ENCODE measurements at places on chromosomes 1 and 21.

DNA sequence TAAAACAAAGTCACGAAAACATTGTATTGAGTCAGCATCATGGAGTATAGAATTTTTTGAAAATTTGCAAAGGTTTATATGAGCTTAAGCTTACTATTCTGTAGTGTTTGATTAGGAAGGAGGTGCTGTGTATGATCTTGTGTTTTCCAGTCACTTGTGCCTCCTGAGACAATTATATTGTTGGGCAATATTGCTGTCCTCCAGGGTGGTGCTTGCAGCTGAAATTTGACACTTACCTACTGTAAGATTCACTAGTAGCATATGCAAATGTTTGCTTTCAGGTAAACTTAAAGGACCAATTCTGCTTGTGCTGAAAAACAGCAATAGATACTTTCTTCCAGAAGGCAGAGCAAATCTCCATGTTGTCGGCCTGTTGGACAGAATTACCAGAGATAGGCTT lies 268.0 kb downstream of the TGFB2 start:
- DNase-seq, result no peak

- DNase-seq, result no peak
Measured at GRCh38 chr1:153345187-153346076, 3.2 kb downstream of the PGLYRP4 start.

DNA sequence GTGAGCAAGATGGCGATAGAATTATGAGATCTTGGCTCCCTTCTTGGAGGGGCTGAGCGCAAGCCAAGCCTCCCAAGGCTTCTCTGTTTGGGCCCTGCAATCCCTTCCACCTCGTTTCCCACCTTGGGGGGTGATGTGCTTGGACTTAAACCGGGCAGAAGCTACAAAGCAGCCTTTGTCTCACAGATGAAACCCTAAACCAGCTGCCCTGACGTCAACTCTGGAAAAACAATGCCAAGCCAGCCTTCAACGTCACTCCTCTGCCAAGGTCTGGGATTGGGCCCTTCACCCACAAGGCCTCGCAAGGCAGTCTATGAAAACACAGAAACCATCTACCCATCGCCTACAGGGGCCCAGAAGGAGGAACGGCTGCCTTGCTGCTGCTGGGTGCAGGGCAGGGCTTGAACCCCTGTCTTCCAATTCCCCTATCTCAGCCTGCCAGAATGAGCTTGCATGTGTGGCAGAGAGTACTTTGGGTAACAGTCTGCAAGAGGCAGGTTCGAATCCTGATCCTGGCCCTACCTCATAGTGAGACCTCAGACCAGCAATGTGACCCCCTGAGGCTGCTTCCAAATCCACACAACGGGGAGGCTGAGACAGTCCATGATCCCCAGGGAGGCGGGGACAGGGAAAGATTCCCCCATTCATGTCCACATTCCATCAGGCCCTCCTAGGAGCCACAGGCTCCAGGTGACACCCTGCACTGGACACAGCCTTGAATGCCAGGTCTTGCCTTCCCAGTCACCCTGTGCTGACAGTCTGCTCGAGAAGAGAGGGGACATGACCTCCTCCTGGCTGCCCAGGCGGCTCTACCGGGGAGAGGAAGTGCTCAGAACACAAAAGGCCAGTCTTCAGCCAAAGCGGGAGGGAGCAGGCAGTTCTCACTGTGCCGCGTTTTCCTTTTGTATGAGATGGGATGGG lies 15.0 kb downstream of the IFFO2 start:
- no peak for DNase-seq

- DNase-seq, result no peak
Measured at GRCh38 chr1:25253911-25254310, 6.7 kb upstream of the RSRP1 start.

DNA sequence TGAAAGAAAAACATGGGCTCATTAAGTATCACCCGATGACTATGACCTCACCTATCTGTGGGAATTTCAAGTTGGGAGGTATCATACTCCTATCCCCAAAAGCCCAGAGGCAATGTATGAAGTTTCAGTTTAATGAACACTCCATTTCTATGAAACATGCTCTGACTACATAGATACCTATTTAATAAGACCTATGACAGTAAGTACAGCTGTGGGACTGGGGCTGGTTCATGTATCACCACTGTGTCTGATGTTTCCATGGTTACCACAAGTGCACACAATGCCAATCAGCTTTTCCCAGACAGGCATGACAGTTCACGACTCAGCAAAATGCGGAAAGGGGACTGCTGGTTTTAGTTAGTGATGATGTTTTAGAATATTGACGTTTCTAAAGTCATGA lies 167.7 kb downstream of the SIPA1L2 start:
- no peak for DNase-seq

DNA sequence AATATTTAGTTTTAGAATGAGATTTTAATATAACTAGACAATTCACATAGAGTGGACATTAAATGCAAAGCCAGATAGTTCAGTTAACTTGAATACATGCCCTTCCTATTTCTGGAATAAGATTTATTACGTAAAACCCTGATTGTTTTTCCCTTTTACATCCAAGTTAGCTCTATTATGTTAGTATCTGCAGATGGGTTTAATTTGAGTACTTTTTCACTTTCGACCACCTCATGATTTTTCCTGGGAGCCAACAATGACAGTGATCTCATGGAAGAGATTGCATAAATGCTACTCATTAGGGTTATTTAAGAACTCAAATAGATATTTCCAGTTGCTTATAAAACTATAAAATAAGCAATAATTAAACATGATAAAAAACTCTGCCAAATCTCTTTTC lies 199.4 kb upstream of the PTGFR start:
- no peak for DNase-seq

- no peak for DNase-seq
Measured at GRCh38 chr21:42790520-42791065, 88.7 kb downstream of the WDR4 start.

DNA sequence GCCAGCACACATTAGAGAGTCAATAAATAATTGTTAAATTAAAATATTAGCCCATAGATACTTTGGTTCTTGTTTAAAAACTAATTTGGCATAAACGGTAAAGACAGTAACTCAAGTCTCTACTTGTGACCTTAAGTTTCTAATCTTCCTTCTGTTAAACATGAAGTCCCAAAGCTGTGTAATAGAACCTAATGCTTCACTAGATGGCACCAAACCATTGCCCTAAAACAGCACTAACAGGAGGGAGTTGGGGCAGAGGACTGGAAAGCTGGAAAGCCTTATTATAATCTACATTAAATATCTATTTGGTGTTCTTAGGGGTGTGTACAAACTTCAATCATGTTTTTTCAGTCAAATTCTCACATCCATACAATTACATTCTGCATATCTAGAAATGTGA lies 176.7 kb downstream of the OLFM3 start:
- DNase-seq, result no peak

- DNase-seq, result no peak
Measured at GRCh38 chr1:36737767-36738166, 255.1 kb upstream of the CSF3R start.

DNA sequence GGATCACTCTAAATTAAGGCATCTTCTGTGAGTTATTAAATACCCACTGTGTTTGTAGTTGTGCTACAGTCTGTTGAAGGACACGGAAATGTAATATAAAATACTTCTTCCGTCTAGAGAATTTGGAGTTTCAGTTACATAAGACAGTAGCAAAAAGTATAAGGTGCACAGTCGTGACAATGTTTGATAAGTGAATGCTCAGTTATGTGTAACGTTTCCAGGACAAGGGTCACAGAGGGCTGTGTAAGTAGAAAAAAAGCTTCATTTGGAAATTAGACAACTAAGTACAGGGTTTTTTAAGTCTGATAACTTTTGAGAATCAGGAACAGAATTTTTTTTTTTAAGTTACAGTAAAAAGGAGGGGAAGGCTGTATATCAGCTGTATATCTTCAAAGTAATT lies 27.5 kb downstream of the SRSF11 start:
- DNase-seq, result no peak

GRCh38 chr1:17232759-17233661 lies 15.9 kb upstream of the PADI3 start:
- no peak for DNase-seq

DNA sequence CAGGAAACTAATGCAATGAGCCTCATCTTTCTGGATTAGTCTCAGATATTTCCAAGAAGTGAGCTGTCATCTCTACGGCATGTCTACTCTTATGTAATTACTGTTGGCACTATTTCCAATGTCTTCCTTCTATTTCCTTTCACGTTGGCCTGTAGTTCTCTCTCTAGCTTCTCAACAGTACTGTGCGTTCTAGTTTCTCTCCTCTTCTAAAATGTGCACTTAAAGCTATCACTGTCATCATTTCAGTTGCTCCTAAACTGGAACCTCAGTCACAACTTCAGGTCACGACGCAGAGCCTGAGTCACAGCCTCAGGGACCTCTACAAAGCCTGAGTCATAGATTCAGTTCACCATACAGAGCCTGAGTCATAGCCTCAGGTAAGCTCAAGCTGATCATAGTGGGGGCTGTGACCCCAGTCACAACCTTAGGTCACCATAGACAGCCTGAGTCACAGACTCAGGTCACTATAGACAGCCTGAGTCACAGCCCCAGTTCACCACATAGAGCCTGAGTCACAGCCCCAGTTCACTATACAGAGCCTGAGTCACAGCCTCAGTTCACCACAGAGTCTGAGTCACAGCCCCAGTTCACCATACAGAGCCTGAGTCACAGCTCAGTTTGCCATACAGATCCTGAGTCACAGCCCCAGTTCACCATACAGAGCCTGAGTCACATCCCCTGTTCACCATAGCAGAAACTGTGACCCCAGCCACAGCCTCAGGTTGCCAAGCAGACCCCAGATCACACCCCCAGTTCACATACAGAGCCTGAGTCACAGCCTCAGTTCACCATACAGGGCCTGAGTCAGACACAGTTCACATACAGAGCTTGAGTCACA lies 13.0 kb downstream of the WNT9A start:
- DNase-seq, result no peak

DNA sequence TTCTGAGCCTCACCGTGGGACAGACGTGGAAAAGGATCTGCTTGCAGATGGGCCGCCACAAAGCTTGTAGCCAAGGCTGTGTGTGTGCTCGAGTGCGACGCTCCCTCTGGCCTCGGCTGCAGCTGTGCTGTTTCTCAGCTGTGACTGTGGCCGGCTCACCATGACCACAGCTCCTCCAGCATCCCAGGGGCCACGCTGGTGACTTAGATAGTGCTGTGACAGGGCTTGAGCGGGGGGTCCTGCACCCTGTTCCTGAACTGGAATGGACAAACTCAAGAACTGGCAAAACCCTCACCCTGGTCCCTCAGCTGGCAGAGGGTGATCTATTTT lies 17.4 kb upstream of the ACTRT2 start:
- DNase-seq, result no peak
